ENCODE measurements at places on chromosomes 4 and X. TPM values are rescaled to one million over a fixed set of nuclear protein-coding genes. Genes with fewer than 3 reads are reported as not detected.

DNA sequence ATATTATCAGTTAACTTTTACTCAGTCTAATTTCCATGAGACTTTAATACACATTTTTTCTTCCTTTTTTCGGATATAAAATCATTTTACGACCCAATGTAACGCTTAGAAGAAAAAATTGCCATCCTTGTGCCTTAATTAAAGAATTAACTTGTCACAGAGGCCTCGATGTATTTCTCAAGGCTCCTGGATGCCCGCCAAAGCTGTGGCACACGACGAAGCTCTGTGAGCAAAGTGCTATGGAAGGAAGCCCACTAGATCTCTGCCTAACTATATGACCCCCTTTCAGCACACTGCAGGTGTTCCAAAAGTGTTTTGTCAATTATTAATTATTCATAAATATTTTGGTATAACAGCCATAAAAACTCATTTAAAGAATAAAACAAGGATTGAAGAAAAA, 54.4 kb downstream of the TAPT1 start:
- no peak for DNase-seq

DNA sequence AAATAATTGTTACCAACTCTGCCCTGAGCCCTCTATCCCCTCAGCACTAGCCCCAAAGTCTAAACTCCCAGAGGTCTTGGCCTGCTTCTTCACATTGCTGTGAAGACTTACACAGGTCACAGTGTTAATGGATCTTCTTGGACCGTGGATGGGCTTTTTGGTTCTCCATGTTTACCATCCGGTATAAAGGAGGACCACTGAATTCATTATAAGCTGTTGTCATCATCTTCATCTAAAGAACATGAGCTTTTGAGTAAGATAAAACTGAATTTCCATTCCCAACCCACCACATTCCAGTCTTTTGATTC, 8.5 kb downstream of the NUDT11 start:
- DNase-seq, result no peak

DNA sequence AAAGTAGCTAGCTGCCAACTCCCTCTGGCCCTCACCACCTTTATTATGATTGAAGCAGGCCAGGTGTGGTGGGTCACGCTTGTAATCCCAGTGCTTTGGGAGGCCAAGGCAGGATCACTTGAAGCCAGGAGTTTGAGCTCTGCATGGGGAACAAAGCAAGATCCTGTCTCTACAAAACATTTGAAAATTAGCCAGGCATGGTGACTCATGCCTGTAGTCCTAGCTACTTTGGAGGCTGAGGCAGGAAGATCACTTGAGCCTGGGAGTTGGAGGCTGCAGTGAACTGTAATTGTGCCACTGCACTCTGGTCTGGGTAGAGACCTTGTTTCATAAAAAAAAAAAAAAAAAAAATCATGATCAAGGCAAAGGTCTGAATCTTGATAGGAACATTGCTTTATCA, 467.0 kb upstream of the DIPK2B start:
- DNase-seq, result no peak

PARM1 gene
- not detected for total RNA-seq

GRCh38 chrX:57583477-57583876, 8.3 kb upstream of the ZXDB start:
- DNase-seq, result no peak

GRCh38 chr4:144647095-144647561, 1.2 kb downstream of the HHIP start:
- peak; percentile 46 for DNase-seq

GRCh38 chr4:138488533-138488932, 246.4 kb upstream of the SLC7A11 start:
- no peak for DNase-seq

ASB5 gene
- not detected for total RNA-seq

TBC1D9 gene
- total RNA-seq, result 0.14 TPM

NAP1L5 gene
- total RNA-seq, result 4.2 TPM

- no peak for DNase-seq
These were observed 449.3 kb downstream of the IL15 start for GRCh38 chr4:142085513-142086292.

DNA sequence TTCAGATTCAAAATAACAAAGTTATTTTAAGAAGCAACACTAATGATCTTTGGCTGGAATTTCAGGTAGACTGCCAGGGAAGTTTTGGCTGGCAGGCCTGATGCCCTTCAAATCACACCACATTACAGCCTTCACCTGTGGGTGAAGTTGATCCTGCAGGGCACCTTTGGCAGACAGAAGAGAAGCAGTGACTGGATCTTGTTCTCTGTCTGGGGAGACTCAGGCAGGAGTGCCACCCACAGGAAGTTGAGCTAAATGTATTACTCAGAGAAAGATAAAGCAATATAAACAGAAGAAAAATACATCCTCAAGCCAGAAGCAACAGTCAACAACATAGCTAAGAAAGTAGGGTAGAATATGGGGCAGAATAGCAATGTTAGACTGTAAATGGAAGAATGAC, 12.8 kb upstream of the CFAP299 start:
- no peak for DNase-seq

CMC4 gene
- total RNA-seq, result 3.7 TPM

GRCh38 chr4:5708449-5709206, at the start of gene EVC2:
EVC2 (minus strand) TSS chr4:5708559; CDS start chr4:5708513, 46 bp downstream.
- no peak for DNase-seq

- no peak for DNase-seq
These were observed 45.6 kb downstream of the IRF2 start for GRCh38 chr4:184428787-184429186.

GRCh38 chrX:113980953-113981352, 602.9 kb upstream of the HTR2C start:
- DNase-seq, result no peak

- no peak for DNase-seq
These were observed 80.9 kb downstream of the ZNF718 start for GRCh38 chr4:205097-205756.

GRCh38 chr4:38386654-38387188, 277.3 kb upstream of the KLF3 start:
- no peak for DNase-seq

- DNase-seq, result no peak
These were observed 214.1 kb downstream of the THOC2 start for GRCh38 chrX:123518791-123519190.

GRCh38 chrX:79336869-79337815, 30.0 kb downstream of the ITM2A start:
- DNase-seq, result no peak

DNA sequence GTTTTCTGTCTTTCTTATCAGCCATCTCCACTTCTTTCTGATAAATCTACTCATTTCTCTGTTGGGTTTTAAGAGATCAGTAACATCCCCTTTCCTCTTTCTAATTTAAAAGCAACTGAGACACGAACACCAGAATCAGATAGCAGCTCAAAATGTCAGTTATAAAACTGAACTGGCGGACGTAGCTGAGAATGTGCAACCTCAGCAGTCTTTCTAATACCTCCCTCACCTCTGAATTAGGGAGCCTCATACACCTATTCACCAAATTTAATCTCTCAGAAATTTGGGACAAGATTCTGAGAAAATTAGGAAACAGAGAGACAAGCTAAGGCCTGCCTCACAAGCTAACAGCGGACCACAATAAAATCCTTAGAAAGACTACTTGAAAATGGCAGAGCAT, 52.0 kb upstream of the ACSL4 start:
- no peak for DNase-seq

NXF2B gene
- not detected for total RNA-seq

GRCh38 chrX:3811331-3812311, 98.2 kb upstream of the PRKX start:
- DNase-seq, result peak; percentile 72

CXCL10 gene
- 0.75 TPM for total RNA-seq

DNA sequence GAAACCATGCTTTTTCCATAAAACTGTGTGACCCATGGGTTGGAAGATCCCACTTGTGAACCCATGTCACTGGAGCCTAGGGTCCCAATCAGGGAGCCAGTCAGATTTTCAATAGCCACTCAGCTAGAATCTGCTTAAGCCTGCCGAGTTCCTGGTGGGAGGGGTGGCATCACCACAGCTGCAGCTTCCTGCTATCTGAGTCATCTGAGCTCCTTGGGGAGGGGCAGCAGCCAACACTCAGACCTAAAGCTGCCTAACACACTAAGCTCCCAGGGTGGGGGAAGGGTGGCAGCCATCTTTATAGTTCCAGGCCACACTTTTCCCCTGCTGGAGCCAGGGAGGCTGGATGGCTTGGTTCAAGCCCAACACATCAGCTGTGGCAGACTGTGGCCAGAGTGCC, 350.1 kb downstream of the C4orf33 start:
- no peak for DNase-seq
